ENCODE measurements at places on chromosomes 1 and 21.

DNA sequence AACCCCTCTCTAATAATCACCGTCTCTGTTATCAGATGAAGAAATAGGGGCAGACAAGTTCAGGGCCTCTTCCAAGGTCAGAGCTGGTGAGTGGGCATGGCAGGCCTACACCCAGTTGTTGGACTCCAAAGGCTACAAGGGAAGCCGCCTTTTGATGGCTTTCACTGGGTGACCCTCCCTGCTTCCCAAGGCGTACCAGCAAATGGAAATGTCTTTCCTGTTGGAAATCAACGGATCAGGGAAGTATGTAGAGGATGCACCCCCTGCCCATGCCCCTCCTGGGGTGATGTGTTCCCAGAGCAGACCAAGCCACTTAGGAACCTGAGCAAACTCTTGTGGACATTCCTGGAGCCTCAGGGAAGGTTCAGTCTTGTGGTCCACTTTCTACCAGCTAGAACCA lies 47.4 kb downstream of the LGR6 start:
- no peak for DNase-seq

DNA sequence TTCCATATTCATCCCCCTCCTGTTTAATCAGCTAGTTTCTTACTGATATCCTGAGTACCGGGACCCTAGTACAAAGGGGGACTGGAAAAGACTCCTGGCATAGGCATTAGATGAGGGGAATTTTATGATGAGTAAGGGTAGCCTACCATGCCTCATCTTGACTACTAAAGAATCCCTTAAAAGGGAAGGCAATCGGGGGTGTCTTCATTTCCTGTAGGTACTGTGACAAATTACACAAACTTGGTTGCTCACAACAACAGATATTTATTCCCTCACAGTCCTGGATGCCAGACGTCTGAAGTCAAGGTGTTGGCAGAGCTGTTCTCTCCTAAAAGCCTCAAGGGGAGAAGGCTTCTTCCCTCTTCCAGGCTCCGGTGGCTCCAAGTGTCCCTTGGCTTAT lies 28.9 kb upstream of the RUNX1 start:
- DNase-seq: no peak

GRCh38 chr21:42156690-42157605 lies 62.0 kb upstream of the ABCG1 start:
- DNase-seq: no peak

DNA sequence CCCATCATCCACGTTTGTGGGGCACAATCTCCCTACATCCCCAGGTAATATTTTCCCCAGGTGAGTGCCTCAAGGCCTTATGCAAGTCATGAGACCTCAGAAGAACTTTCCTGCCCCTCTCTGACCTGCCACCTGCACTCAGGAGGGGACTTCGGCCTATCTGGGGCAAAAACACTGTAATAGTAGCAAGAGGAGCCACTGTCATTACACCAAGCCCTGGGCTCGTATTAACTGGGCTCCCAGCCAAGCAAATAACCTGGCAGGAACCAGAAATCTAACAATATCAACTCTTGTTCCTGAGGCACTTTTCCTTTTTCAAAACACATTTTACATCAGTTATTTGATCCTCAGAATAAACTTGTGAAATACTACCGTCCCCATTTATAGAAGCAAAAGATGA lies 30.9 kb downstream of the LAMB3 start:
- no peak for DNase-seq

DNA sequence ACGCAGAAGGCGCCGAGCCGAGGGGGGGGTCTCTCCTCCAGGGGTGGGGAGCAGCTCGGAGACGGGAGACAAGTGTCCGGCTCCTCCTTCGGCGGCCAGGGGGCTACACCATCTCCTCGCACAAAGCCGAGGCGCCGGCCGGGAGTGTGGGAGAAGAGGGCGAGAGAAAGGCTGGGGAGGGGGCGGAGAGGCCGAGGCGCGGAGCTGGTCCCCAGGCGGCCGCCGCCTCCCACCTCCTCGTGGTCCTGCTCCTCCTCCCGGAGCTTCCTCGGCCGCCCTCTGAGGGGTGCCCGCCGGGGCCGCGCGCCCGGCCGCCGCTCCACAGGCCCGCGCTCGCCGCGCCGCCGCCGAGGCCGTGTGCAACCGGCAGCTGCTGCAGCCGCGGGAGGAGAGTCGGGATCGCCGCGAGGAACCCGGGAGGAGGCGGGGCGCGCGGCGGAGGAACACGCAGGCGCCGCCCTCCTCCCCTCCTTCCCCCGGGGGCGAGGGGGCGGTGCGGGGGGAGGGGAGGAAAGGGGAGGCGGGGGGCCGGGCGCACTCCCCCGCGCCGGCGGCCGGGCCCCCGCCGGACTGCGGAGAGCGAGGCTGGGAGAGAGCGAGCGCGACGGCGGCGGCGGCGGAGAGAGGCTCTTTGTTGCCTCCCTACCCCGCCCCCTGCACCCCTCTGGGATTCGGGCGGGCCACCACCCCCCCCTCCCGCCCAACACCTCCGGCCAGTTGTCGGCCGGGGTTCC lies at the start of gene ENAH:
Gene ENAH, minus strand, starts transcription at position 395 of the 734 bp plus-strand sequence. CDS start 433 bp downstream, outside the sequence.
- DNase-seq: peak; percentile 25

- DNase-seq: no peak
Observed at GRCh38 chr1:36874271-36875060, 159.8 kb downstream of the GRIK3 start.

All from activated CD4-positive, alpha-beta T cell treated with anti-CD3 and anti-CD28 coated beads, Interleukin-2, amount 10 ng/mL, durations not matched to agents 7 days and 5 days (primary cell).